ENCODE measurements at places on chromosomes 7 and 10. TPM values are rescaled to one million over a fixed set of nuclear protein-coding genes. Genes with fewer than 3 reads are reported as not detected.

The ANK3 gene
- 198 TPM for total RNA-seq

GRCh38 chr10:71620642-71621041 lies 98.9 kb downstream of the C10orf105 start:
- no peak overlapping the region for H3K4me3 ChIP-seq
- DNase-seq, result no peak
- no peaks in the 10 kb centered on the region for H3K36me3 ChIP-seq
- peaks cover 23% of the 10 kb centered on the region for H3K4me1 ChIP-seq
- no peaks in the 10 kb centered on the region for H3K27me3 ChIP-seq
- H3K27ac ChIP-seq, result no peak overlapping the region

DNA sequence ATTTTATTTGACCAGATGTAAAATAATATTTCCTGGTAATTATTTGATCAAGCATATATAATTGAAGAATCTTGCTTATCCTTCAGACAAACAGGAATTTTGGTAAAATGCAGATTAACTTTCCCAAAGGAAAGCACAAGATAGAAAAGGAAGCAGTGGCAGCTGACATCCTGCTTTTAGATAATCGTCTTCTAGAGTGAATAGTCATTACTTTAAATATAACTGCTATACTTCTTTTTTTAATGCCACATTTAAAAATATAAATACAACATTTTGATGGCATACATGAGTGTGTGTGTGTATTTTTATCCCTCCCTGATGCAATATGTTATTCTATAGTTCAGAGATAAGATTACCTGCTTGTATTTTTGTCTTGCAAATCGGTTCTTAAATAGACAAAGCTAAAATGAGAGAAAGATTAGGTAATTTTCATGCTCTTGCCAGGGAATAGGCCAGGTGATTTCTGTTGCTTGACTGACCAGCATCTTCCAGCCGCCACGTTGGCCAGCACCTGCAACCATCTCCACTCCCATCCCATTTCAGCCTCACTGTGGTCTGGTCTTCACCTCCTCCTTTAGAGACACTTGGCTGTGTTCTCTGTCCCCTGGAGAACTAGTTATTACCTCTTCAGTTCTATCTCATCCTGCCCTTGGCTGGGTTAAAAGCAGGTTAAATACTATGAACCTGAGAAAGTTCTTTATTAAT lies 58.1 kb downstream of the MDFIC start:
- H3K4me3 ChIP-seq, result no peak overlapping the region
- H3K36me3 ChIP-seq, result no peaks in the 10 kb centered on the region
- H3K4me1 ChIP-seq, result peaks cover 28% of the 10 kb centered on the region
- no peak overlapping the region for H3K27ac ChIP-seq

GRCh38 chr10:80284522-80284921 lies 4.9 kb downstream of the MAT1A start:
- no peaks in the 10 kb centered on the region for H3K4me1 ChIP-seq
- no peak for DNase-seq
- no peak overlapping the region for H3K4me3 ChIP-seq
- H3K36me3 ChIP-seq, result no peaks in the 10 kb centered on the region
- H3K27ac ChIP-seq, result no peak overlapping the region
- H3K27me3 ChIP-seq, result no peaks in the 10 kb centered on the region

- H3K4me3 ChIP-seq, result no peak overlapping the region
- H3K36me3 ChIP-seq, result no peaks in the 10 kb centered on the region
- no peaks in the 10 kb centered on the region for H3K27me3 ChIP-seq
- DNase-seq, result no peak
- H3K27ac ChIP-seq, result no peak overlapping the region
- H3K4me1 ChIP-seq, result no peaks in the 10 kb centered on the region
These were observed 162.8 kb upstream of the KCND2 start for GRCh38 chr7:120110169-120110568.

DNA sequence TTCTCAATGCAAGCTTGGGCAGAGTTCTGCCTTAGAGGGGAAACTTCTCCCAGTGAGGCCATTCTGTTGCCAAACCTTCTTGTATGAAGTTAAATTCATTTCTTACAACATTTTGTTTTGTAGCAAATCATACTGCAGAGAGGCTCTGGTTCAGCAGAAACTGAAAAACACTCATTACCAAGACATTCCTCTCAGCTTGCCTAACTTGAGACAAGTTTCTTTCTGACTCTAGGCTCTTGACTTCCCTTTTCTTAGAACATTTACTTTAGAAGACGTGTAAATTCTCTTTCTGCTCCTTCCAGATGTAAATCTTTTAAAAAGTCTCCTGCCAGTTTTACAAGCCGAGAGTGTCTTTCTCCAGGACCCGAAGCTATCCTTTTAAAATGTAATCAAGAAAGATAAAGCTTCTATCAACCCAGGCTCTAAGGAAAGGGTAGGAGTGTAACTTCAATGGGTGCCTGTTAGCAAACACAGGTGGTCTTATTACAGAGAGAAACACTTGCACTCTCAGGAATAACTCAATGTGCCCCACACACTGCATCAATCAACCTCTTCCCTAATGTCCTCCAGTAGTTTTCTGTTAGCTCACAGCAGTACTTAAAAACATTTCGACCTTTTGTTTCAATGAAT lies 80.5 kb upstream of the TAS2R16 start:
- DNase-seq, result no peak
- H3K4me1 ChIP-seq, result no peaks in the 10 kb centered on the region
- H3K4me3 ChIP-seq, result no peak overlapping the region
- H3K27me3 ChIP-seq, result no peaks in the 10 kb centered on the region

DNA sequence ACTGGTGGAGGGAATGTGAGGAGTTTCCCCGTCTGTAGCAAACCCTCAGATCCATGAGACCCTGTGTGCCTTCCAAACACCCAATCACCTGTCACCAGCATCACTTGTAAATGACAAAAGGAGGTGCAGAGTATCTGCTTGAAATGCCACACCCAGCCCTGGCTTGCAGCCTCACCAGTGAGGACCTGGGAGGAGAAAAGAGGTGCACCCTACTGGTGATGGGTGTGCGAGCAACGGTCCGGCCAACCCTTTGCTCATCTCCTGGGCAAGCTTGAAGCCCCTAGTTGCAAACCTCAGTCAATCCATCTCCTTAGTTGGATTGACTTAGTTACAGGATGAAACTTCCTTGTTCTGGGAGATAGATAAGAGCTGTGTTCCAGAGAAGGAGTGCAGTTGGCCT lies 62.4 kb upstream of the WAPL start:
- no peaks in the 10 kb centered on the region for H3K4me1 ChIP-seq
- H3K4me3 ChIP-seq, result no peak overlapping the region
- DNase-seq, result no peak
- H3K36me3 ChIP-seq, result no peaks in the 10 kb centered on the region

GRCh38 chr10:43596546-43596945 lies 9.7 kb upstream of the ZNF485 start:
- H3K27ac ChIP-seq, result no peak overlapping the region
- H3K4me1 ChIP-seq, result no peaks in the 10 kb centered on the region
- H3K36me3 ChIP-seq, result no peaks in the 10 kb centered on the region
- H3K27me3 ChIP-seq, result no peaks in the 10 kb centered on the region
- H3K4me3 ChIP-seq, result no peak overlapping the region

The FAM107B gene
- 10.6 TPM for total RNA-seq

GRCh38 chr7:128903621-128904361 lies 6.7 kb downstream of the KCP start:
- no peaks in the 10 kb centered on the region for H3K36me3 ChIP-seq
- H3K27ac ChIP-seq, result no peak overlapping the region
- no peaks in the 10 kb centered on the region for H3K4me1 ChIP-seq
- no peak overlapping the region for H3K4me3 ChIP-seq

DNA sequence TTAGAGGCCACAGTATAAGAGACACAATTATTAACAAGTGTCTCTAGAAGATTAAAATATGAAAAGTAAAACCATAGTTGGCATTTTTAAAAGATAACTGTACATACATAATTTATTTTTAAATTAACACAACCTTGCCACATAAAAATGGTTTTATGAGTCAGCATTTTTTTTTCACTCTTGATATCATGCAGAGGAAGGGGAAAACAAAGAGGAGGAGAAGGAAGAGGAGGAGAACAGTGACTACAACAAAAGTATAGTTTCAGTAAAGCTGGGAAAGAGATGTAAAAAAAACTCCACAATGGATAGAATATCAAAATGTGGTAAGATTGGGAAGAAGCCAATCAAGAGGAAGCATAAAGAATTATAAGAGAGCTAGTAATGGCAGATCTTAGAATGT lies 34.0 kb downstream of the CH25H start:
- H3K27ac ChIP-seq, result no peak overlapping the region
- H3K36me3 ChIP-seq, result no peaks in the 10 kb centered on the region
- DNase-seq, result no peak

DNA sequence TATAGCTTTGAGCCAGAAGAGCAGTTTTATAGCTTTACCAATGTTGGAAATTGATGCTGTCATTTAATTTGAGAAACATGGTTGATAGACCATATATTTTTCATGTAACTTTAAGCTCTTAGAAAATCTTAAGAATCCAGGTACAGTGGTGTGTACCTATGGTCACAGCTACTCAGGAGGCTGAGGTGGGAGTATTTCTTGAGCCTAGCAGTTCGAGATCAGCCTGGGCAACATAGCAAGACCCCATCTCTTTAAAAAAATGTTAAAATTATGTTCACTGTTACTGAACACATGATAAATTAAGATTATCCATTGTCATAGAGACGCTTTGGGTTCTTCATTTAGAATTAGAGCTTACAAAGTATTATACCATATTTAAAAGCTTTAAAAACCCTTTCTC lies 18.2 kb downstream of the REEP3 start:
- peaks cover 6% of the 10 kb centered on the region for H3K4me1 ChIP-seq
- DNase-seq, result no peak
- no peak overlapping the region for H3K4me3 ChIP-seq
- H3K27me3 ChIP-seq, result no peaks in the 10 kb centered on the region

GRCh38 chr10:73991884-73992245 lies 6.1 kb upstream of the VCL start:
- H3K27me3 ChIP-seq, result no peaks in the 10 kb centered on the region
- no peak for DNase-seq
- no peak overlapping the region for H3K4me3 ChIP-seq
- no peak overlapping the region for H3K27ac ChIP-seq
- H3K36me3 ChIP-seq, result no peaks in the 10 kb centered on the region

The LIPM gene
- 0.83 TPM for total RNA-seq

The FBH1 gene
- total RNA-seq, result 68.7 TPM

GRCh38 chr10:46539596-46540411 lies 16.7 kb downstream of the GPRIN2 start:
- H3K27ac ChIP-seq, result no peak overlapping the region
- no peaks in the 10 kb centered on the region for H3K4me1 ChIP-seq
- no peak overlapping the region for H3K4me3 ChIP-seq
- H3K27me3 ChIP-seq, result no peaks in the 10 kb centered on the region
- H3K36me3 ChIP-seq, result no peaks in the 10 kb centered on the region
- DNase-seq, result no peak

- no peak overlapping the region for H3K4me3 ChIP-seq
- H3K36me3 ChIP-seq, result no peaks in the 10 kb centered on the region
- no peaks in the 10 kb centered on the region for H3K27me3 ChIP-seq
- DNase-seq, result no peak
- H3K4me1 ChIP-seq, result peaks cover 68% of the 10 kb centered on the region
- peak overlapping the region; percentile 88 for H3K27ac ChIP-seq
These were observed 66.5 kb downstream of the DIP2C start for GRCh38 chr10:623014-623413.

The C10orf62 gene
- total RNA-seq, result 0.35 TPM

DNA sequence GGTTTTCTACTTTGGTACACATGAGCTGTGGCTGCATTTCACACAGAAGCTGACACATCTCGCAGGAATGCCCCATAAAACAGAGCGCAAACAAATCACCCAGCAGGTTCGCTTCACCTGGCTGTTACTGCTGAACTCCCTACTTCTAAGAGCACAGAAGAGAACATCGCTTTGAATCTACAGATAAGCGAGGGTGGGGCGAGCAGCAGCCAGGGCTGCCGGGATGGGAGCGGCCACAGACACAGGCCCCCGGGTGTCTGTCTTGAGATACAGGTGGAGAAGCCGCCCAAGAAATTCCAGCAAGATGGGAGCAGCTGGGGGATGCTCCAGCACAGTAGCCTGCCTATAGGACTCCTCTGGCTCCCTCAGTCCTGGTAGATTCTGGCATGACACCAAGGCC lies 27.4 kb downstream of the OGDHL start:
- no peaks in the 10 kb centered on the region for H3K27me3 ChIP-seq
- H3K4me1 ChIP-seq, result no peaks in the 10 kb centered on the region
- no peak for DNase-seq
- H3K27ac ChIP-seq, result no peak overlapping the region
- H3K4me3 ChIP-seq, result no peak overlapping the region

DNA sequence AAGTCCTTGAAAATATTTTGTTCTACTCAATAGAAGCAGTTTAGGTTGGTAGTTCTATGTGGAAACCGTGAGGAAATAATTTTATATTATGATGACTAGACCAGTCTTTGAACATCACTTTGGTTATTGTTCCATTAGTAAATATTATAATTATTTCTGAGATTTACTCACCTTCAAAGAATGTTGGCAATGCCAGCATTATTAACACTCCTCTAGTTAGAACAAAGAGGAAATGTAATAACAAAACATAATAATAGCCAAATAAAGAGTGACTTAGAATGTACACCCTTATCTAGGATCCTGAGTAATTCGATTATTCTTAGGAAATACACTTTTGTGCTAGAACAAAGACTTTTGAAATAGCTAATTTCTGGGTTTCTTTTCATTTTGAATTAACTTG lies 121.1 kb downstream of the CFTR start:
- no peak overlapping the region for H3K27ac ChIP-seq
- H3K4me1 ChIP-seq, result no peaks in the 10 kb centered on the region
- no peak for DNase-seq
- no peak overlapping the region for H3K4me3 ChIP-seq
- no peaks in the 10 kb centered on the region for H3K27me3 ChIP-seq
